ENCODE measurements at places on chromosomes 2 and 18. TPM values are rescaled to one million over a fixed set of nuclear protein-coding genes. Genes with fewer than 3 reads are reported as not detected.

CTAGE1 gene
- total RNA-seq: not detected

C1QL2 gene
- not detected for total RNA-seq

GTF2A1L gene
- total RNA-seq: not detected

CHST10 gene
- 9.9 TPM for total RNA-seq

NEURL3 gene
- total RNA-seq: 3.4 TPM

NLRC4 gene
- 0.13 TPM for total RNA-seq

GALR1 gene
- not detected for total RNA-seq

SRD5A2 gene
- total RNA-seq: not detected

DNA sequence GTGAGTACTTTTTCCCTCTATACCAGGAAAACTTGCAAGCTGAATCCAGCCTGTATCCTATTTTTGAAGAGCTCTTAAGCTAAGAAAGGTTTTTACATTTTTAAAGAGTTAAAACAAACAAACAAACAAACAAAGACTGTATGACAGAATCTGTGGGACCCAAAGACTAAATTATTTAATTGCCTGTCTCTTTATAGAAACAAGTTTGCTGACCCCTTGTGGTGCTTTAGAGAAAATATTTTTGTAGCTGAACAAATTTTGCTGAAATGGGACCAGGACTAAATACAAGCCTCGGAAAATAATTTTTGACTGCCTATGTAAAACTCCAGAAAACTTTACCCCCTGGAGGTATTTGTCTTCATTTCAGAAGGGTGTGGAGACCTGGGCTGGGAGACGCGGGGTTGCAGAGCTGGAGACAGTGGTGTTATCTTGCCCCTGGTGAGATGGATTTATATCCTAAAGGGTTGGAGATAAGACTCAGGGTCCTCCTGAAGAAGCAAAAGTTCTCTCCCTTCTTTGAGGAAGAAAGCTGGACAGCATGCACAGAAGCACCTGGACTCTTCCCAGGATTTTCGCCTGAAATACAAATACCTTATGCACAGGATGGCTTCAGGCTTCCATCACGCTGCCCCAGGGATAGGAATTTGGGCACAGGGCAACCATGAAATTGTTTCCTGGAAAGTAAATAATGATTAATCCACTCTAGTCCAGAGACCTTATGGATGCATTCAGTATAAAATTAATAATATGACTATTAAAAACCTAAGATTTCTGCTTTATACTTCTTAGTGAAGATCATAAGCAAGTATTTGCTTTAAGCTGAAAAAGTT lies 54.3 kb downstream of the TMX3 start:
- H3K27me3 ChIP-seq: no peaks in the 10 kb centered on the region
- H3K4me3 ChIP-seq: no peak overlapping the region
- H3K36me3 ChIP-seq: no peaks in the 10 kb centered on the region
- no peak overlapping the region for H3K27ac ChIP-seq
- ATAC-seq: no peak

DNA sequence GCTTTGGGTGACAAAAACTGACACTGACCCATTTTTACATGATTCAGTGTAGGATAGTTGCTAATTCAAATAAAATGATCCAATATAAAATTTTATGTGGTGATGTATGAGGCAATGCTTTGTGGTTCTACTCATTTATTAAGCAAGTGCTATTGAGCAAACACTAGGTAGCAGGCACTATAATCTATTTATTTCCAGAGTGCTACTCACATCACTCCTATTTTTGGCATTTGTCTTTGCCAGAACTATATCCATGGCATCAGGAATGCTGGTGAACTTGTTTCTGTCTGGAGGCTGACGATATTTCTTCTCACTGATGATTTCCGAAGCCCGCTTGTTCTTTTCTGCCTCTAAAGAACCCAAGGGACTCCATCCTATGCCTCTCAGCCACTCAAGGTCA lies 84.3 kb downstream of the NEB start:
- ATAC-seq: no peak
- H3K36me3 ChIP-seq: no peaks in the 10 kb centered on the region
- no peaks in the 10 kb centered on the region for H3K4me1 ChIP-seq
- H3K4me3 ChIP-seq: no peak overlapping the region
- H3K27me3 ChIP-seq: no peaks in the 10 kb centered on the region

GRCh38 chr2:137333386-137334165 lies 568.2 kb downstream of the THSD7B start:
- no peak overlapping the region for H3K4me3 ChIP-seq
- no peaks in the 10 kb centered on the region for H3K36me3 ChIP-seq
- H3K27me3 ChIP-seq: no peaks in the 10 kb centered on the region
- no peak for ATAC-seq
- no peak overlapping the region for H3K27ac ChIP-seq

GRCh38 chr2:64396551-64396950 lies 57.4 kb upstream of the LGALSL start:
- peaks cover 3% of the 10 kb centered on the region for H3K27me3 ChIP-seq
- no peak overlapping the region for H3K27ac ChIP-seq
- ATAC-seq: no peak
- H3K4me3 ChIP-seq: no peak overlapping the region
- no peaks in the 10 kb centered on the region for H3K4me1 ChIP-seq

GRCh38 chr2:226548732-226549131 lies 250.9 kb downstream of the IRS1 start:
- ATAC-seq: no peak
- H3K4me3 ChIP-seq: no peak overlapping the region
- H3K27ac ChIP-seq: no peak overlapping the region
- H3K4me1 ChIP-seq: no peaks in the 10 kb centered on the region
- no peaks in the 10 kb centered on the region for H3K27me3 ChIP-seq

DNA sequence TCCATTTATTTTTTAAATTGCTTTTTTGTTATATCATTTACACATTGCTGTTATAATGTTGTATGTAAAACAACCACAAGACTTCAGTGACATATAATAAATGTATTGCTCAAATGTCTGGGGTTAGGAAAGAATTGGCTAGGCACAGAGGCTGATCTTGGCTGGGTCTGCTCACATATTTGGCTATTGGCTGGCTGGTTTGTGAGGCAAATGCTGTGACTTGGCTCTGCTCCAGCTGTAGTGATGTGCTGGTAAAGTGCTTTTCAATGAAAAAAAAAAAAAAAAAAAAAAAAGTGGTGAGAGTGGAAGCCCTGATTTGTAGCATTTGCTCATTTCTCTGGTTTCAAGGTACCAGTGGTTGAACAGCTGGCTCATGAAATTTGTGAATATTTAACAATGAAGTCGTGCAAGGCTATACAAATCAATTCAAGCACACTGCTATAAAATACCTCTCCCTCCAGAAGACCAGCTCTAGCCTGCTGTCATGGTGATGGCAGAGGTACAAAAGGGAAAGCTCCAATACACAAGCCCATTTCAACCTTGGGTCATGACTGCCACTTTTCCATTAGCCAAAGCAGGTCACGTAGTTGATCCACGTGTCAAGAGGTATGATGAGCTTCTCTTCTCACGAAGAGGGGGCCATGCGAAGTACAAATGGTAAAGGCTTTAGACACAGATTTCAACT lies 43.7 kb upstream of the RIT2 start:
- no peaks in the 10 kb centered on the region for H3K27me3 ChIP-seq
- H3K36me3 ChIP-seq: no peaks in the 10 kb centered on the region
- H3K27ac ChIP-seq: no peak overlapping the region
- no peak overlapping the region for H3K4me3 ChIP-seq
- no peak for ATAC-seq

DNA sequence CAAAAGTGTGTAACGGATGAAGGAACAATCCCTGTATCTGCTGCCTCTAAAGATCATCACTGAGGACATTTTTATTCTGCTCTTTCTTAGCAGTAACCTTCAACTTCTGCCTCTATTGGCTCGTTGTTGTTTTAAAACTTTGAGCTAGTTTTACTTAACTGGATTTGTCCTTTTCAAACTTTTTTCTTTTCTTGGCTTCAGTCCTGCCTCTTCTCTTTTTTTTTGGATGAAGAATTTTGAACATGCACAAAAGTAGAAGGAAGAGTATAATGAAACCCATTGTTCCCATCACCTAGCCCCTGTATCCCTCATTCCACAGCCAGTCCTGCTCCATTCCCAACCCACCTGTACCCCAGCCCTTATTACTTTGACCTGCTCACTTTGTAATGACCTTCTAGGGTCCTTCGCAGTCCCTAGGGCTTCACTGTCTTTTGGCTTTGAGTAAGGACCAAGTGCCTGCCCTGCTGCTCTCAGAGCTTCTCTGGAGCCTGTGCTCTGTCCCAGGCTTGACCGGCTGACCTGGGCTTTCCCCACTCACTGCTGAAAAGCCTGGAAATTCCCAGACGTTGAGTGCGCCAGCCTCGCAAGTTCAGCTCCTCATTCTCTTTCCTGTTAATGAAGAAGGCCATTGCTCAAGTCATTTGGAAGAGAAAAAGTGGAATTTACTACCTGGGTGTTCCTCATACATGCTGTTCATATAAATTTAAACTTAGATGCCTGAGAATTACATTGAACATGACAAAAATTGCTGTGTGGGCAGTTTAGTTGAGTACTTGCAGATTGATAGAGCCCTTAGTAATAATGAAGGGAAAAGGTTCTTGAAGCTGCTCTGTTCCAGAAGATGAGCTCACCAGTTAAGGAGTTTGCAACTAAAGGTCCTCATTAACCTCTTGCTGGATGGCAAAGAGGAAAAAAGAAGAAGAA lies 149.3 kb upstream of the ALPP start:
- H3K27me3 ChIP-seq: no peaks in the 10 kb centered on the region
- no peak for ATAC-seq
- H3K4me3 ChIP-seq: no peak overlapping the region
- H3K27ac ChIP-seq: no peak overlapping the region

GRCh38 chr2:45960057-45960863 lies 308.8 kb downstream of the PRKCE start:
- H3K4me1 ChIP-seq: peaks cover 4% of the 10 kb centered on the region
- ATAC-seq: no peak
- H3K27ac ChIP-seq: no peak overlapping the region
- no peaks in the 10 kb centered on the region for H3K36me3 ChIP-seq
- H3K27me3 ChIP-seq: no peaks in the 10 kb centered on the region

DNA sequence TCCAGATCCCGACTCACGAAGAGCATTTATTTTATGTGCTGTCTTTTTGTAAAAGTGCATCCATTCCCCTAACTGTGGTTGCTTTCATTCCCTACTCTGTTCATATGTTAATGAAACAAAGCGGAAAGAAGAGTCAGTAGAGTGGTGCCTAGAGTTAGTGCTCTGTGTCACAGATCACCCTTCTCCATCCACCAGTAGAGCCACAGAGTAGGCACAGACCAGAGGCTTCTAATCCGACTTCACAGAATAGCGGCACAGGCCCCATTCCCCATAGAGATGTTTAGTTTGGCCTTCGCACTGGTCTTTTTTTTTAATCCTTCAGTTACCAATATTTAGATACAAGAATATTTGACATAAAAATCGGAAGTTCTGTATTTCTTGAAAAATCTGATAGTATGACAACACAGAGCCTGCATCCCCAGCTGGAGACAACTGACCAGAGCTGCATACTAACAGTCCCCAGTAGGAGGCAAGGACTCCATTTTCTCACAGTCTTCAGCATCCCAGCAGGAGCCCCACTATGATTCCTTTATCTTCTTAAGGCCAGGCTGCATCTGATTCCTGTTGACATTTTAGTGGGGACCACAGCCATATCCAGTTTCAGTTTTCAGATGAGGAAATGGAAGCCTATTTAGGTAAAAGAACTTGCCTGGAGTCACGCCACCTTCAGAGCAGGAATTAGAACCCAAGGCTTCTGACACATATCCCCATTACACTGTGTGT lies 7.0 kb downstream of the G6PC2 start:
- ATAC-seq: no peak
- peaks cover 18% of the 10 kb centered on the region for H3K27me3 ChIP-seq
- H3K4me1 ChIP-seq: no peaks in the 10 kb centered on the region
- no peaks in the 10 kb centered on the region for H3K36me3 ChIP-seq
- no peak overlapping the region for H3K27ac ChIP-seq

- H3K36me3 ChIP-seq: no peaks in the 10 kb centered on the region
- ATAC-seq: no peak
- no peak overlapping the region for H3K27ac ChIP-seq
- H3K4me1 ChIP-seq: no peaks in the 10 kb centered on the region
- peaks cover 13% of the 10 kb centered on the region for H3K27me3 ChIP-seq
Observed at GRCh38 chr2:156739301-156739700, 303.1 kb downstream of the GPD2 start.

- no peak overlapping the region for H3K27ac ChIP-seq
- no peaks in the 10 kb centered on the region for H3K27me3 ChIP-seq
- H3K36me3 ChIP-seq: no peaks in the 10 kb centered on the region
- no peak overlapping the region for H3K4me3 ChIP-seq
- no peak for ATAC-seq
Observed at GRCh38 chr2:51734115-51734514, 702.2 kb upstream of the NRXN1 start.
